ACHN (cell line): ENCODE measurements at places on chromosomes 13 and 19.

- DNase-seq = no peak
Measured at GRCh38 chr19:41886761-41887710, 4.1 kb downstream of the ARHGEF1 start.

GRCh38 chr13:78827471-78827870 lies 168.5 kb upstream of the OBI1 start:
- no peak for DNase-seq

GRCh38 chr13:73171926-73172325 lies 113.1 kb downstream of the KLF5 start:
- DNase-seq = no peak

DNA sequence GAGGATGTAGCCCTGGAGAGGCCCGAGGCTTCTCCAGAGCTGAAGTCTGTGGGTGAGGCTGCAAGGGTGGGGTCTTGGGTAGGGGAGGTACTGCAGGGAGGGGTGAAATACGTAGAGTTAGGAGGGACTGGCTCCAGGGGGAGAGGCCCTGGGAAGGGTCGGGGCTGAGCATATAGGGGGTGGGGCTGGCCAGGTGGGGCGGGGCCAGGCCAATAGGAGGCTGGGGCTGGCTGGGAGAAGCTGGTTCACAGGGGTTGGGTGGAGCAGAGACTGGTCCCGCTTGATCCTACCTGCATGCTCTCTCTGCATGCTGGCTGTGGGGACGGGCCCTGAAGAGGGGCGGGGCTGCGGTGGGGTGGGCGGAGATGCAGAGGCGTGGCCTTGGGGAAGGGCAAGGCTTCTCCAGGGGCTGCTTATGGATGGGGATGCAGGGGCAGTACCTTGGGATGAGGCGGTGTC lies 51.9 kb downstream of the CELF5 start:
- DNase-seq = no peak
